ENCODE measurements at places on chromosomes 6 and 20.

DNA sequence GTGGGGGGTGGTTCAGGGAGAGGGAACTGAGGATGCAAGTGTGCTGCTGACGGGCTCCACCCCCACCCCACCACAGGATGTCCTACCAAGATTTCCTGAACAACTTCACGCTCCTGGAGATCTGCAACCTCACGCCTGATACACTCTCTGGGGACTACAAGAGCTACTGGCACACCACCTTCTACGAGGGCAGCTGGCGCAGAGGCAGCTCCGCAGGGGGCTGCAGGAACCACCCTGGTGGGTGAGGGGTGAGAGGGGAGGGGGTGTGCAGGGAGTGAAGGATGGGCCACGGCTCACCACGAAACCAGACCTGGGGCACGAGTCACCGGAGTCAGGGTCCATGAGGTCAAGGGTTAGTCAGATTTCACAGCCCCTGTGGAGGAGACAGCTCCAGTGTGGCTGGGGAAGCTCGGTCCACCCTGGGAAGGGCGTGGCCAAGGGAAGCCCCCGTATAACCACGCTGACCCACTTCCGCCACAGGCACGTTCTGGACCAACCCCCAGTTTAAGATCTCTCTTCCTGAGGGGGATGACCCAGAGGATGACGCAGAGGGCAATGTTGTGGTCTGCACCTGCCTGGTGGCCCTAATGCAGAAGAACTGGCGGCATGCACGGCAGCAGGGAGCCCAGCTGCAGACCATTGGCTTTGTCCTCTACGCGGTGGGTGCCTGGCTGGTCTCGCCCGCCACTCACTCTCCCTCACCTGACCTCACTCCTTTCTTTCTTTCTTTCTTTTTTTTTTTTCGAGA is 18.3 kb downstream of the CAPN11 start:
- DNase-seq = no peak

DNA sequence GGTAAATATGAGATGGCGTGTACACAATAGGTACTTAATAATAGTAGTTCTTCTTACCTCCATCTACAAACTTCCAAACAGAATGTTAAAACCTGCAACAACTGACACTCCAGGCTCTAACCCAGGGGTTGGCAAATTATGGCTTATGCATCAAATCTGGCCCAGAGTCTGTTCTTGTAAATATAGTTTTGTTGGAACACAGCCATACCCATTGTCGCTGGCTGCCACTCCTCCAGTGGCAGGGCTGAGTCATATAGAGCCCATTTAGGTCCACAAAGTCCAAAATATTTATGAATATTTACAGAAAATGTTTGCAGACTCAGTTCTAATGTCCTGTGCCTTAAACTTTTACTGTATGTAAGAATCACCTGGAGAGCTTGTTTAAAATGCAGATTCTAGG is 69.9 kb upstream of the BTBD3 start:
- no peak for DNase-seq

DNA sequence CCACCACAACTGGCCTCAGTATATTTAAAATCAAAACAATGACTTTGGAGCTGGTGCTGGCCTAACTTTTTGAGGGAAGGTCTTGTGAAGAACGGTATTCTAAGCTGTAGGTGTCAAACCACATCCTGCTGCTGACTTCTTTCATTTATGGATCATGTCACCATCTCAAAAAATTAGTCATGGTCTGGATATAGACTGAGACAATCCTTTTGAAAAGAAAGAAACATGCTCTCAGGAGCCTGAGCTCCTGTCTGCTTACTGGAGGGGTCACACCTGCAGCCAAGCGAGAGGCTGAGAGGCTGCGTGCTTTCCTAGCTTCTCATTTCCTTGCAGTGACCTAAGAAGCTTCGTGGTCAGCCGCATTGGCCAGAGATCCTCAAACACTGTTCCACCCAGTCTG is 55.2 kb downstream of the TIAM2 start:
- no peak for DNase-seq

- no peak for DNase-seq
Measured at GRCh38 chr6:132734694-132735236, 20.9 kb upstream of the VNN1 start.

DNA sequence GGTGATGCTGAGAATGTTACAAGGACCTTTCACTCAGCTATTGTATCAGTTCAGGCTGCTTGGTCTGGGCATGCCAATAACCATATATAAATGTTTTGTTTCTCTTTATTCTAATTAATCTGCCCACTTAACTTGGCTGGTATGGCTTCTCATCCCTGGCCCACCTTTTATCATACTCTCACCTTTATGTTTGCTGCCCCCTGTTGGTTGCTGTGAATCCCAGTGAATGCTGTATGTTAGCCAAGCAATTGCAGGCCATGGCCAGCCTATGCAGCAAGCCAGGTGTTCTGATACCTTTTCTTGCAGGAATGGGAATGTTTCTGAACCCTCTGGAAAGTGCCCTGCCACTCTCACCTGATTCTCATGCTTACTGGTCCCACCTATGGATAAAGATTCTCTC is 54.6 kb downstream of the PCSK2 start:
- no peak for DNase-seq

DNA sequence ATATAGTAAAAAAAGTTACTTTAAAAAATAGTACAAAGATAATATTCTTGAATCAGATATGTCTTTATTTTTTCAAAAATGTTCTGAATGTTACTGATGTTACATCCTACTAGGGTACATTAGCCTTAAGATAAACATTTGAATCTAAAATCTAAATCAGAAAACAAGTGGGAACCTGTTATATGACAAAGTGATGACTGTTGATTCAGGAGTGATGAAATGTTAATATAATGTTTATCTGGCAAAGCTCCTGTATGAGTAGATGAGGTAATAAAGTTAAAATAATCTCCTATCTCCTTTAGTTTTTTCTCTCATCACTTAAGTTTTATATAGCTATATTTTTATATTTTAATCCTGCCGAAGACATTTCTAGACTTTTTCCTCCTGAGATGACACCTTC is 4.2 kb downstream of the DOP1A start:
- no peak for DNase-seq

GRCh38 chr6:106120006-106120405 is 33.9 kb downstream of the PRDM1 start:
- no peak for DNase-seq

GRCh38 chr6:235763-236360 is 56.4 kb upstream of the DUSP22 start:
- peak; percentile 68 for DNase-seq

GRCh38 chr6:27414996-27415395 is 26.4 kb downstream of the ZNF391 start:
- DNase-seq = no peak

DNA sequence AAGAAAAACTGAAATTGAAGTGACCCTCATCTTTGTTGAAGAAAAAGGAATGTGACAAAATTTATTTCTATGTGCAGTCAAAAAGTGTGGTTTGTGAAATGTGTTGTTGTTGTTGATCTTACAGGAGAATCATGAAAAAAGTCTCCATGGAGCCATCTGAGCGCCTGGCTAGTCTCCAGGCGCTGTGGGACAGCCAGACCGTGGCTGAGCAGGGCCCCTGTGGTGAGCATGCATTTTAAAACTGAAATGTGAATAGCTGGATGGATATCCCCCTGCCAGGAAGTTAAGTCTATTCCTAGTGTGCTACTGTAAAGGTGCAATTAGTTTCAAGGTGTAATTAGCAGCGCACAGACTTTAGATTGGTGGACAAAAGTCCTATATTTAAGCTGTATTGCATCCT is 170.6 kb downstream of the CARMIL1 start:
- DNase-seq = no peak

GRCh38 chr6:17754254-17754653 is 47.5 kb upstream of the NUP153 start:
- DNase-seq = no peak

GRCh38 chr20:23159947-23160318 is 73.8 kb upstream of the CD93 start:
- no peak for DNase-seq

DNA sequence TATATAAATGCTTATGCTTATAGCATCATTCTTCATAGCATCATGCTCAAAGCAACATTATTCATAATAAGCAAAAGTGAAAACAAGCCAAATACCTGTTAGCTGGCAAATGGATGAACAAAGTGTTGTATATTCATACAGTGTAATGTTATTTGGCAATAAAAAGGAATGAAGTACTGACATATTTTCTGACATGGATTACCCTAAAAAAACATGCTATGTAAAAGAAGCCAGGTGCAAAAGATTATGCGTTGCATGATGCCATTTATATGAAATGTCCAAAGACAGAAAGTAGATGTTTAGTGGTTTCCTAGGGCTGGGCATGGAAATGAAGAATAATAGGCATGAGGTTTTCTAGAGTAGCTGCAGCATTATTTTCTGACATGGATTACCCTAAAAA is 77.1 kb downstream of the GFRA4 start:
- no peak for DNase-seq
